SK-MEL-5 (cell line): ENCODE measurements at places on chromosomes 2 and 18. TPM values are rescaled to one million over a fixed set of nuclear protein-coding genes. Genes with fewer than 3 reads are reported as not detected.

SH3RF3 gene
- 0.32 and 0.35 TPM in 2 replicates for total RNA-seq

TCF23 gene
- total RNA-seq = not detected in 2 replicates

FBXO36 gene
- 0.45 and 0.67 TPM in 2 replicates for total RNA-seq

FBXO48 gene
- total RNA-seq = 0.83 and 1.2 TPM in 2 replicates

ARHGAP28 gene
- total RNA-seq = 1.1 and 1.8 TPM in 2 replicates

IAH1 gene
- 67.6 and 68.4 TPM in 2 replicates for total RNA-seq

SERPINB11 gene
- total RNA-seq = not detected in 2 replicates

NEMP2 gene
- total RNA-seq = 9.0 and 11.8 TPM in 2 replicates

LOXL3 gene
- total RNA-seq = 29.6 and 30.4 TPM in 2 replicates

RFX8 gene
- not detected in 2 replicates for total RNA-seq

DQX1 gene
- total RNA-seq = 0.16 and 0.21 TPM in 2 replicates

DNA sequence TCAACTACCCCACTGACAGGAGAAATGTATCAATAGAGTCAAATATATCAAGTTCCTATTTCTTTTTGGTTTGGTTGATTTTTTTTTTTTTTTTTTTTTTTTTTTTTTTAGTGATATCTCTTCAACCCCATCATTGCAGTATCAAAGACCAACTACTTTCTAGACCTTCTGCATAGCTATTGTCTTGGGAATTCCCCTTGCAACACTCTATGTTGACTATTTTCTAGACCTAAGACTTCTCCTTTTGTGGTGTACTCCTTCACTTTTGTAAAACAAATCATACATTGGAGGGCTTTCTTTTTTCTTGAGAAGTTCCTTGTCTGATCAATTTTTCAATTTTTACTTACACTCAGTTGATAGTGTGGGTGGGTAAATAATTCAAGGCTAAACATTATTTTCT lies 46.5 kb upstream of the NR4A2 start:
- DNase-seq = no peak

DNA sequence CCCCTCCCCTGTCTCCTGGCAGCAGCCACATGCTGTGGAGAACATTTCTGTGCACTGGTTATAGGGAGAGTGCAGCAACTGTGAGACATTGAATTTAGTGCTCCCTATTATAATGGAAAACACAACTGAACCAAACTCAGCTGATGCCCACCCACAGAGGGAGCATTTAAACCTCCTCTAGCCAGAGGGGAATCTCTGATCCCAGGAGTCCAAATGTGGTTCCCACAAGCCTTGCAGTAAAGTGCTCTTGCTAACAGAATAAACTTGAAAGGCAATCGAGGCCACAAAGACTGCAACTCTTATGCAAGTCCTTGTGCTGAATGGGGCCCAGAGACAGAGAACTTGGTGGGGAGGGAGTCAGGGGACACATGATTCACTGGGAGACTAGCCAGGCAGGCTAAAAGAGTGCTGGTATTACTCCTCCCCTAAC lies 638.8 kb upstream of the VRK2 start:
- DNase-seq = peak; percentile 97

GRCh38 chr2:142980246-142981068 lies 103.0 kb downstream of the KYNU start:
- DNase-seq = peak; percentile 55

GRCh38 chr2:217900010-217900779 lies 102.6 kb downstream of the TNS1 start:
- no peak for DNase-seq

GRCh38 chr2:192327576-192327975 lies 132.8 kb upstream of the TMEFF2 start:
- no peak for DNase-seq

GRCh38 chr2:64090264-64090663 lies 54.0 kb downstream of the PELI1 start:
- DNase-seq = no peak

GRCh38 chr2:127577973-127578372 lies 42.5 kb downstream of the MYO7B start:
- no peak for DNase-seq

DNA sequence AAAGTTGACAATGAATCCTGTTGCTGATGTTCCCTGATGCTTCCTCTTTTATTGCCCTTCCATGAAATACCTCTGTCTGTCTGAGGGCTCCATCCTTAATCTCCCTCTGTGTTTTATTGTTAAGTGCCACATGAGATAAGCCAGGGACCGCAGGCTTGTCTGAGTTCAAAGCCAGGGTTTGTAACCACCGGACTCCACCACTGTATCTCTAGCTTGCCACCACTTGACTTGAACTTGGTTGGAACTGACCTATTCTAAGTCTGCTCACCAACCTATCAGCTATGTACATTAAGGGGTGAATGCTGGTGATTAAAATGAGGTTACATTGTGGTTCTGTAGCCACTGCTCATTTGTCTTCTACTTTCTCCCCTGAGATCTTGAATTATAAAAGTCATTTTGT lies 328.5 kb upstream of the ZEB2 start:
- no peak for DNase-seq

DNA sequence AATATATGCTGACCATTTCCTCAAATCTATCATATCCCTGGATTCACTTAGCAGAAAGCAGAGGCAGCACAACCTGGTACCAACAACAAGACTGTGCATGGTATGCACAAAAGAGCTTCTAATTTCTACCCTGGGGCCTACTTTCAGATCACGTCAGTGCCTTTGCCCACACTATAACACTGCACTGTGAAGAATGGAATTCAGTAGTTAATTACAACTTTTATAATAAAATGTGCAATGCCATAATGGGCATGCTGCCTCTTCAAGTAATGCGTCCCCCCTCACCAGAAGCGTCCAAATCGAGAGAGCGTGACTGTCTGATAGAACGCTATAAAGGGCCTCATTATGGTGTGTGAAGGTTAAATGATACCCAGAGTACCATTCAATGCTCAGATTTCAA lies 328.1 kb upstream of the PKDCC start:
- DNase-seq = peak; percentile 99

GRCh38 chr18:56903686-56904085 lies 243.2 kb upstream of the BOD1L2 start:
- DNase-seq = no peak

GRCh38 chr2:166365803-166366420 lies 9.8 kb downstream of the SCN9A start:
- DNase-seq = no peak

DNA sequence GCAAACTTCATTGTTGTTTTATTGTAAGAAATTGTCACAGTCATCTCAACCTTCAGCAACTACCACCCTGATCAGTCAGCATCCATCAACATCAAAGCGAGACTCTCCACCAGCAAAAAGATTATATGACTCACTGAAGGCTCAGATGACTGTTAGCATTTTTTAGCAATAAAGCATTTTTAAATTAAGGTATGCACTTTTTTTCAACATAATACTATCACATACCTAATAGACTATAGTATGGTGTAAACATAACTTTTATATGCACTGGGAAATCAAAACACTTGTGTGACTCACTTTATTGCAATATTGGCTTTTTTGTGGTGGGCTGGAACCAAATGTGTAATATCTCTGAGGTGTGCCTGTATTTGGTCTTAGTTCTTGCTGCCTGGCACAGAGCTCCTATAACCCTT lies 15.6 kb downstream of the SCN1A start:
- no peak for DNase-seq

DNA sequence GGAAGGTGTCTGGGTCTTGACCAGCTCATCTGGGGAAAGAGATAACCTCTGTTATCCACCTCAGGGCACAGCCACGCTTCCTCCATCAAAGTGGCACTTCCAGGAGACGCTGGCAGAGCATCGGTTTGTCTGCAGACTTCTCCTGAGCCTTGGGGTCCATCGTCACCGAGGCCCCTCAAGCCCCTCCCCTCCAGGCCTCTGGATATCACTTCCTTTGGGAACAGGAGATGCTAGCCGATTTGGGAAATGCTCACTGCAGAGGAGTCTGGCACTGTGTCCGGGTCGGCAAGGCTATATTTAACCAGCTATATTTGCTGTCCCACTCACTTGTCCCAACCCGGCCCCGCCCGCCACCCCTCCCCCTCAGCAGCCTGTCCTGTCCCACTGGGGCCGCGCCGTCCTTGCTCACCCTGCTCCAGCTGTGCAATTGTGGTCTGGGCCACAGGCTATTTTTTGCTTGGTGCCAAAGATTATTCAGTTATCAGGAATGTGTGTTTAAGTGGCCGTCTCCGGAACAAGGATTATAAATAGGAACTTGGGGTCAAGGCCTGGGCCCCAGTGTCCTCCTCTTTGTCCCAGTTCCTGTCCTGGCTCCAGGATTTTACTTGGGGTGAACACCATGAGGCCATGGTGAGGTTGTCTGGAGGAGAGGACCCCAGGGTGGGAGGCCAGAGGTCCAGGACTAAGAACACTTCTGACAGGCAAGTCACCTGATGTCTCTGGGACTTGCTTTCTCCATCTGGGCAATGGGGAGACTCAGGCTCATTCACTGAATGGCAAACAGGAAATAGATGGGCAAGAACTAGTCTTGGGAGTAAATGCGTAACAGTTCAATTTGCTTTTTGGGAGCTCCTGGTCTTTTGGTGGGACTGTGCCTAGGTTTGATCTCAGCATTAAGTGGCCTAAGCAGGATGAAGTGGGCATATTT lies 263.6 kb downstream of the DYSF start:
- no peak for DNase-seq

GRCh38 chr2:50491541-50492476 lies 540.1 kb downstream of the NRXN1 start:
- DNase-seq = peak; percentile 57

DNA sequence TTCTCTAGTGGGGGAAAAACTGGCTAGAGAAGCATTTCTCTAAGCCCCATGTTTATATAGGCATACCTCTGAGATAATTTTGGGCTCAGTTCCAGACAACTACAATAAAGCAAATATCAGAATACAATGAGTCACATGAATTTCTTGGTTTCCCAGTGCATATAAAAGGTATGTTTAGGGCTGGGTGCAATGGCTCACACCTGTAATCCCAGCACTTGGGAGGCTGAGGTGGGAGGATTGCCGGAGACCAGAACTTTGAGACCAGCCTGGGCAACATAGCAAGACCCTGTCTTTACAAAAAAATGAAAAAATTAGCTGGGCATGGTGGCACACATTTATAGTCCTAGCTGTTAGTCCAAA lies 22.2 kb downstream of the TSN start:
- DNase-seq = no peak

- no peak for DNase-seq
These were observed 20.3 kb downstream of the MRPL19 start for GRCh38 chr2:75666911-75667310.

GRCh38 chr18:66682855-66683322 lies 79.0 kb upstream of the CDH19 start:
- DNase-seq = peak; percentile 50

DNA sequence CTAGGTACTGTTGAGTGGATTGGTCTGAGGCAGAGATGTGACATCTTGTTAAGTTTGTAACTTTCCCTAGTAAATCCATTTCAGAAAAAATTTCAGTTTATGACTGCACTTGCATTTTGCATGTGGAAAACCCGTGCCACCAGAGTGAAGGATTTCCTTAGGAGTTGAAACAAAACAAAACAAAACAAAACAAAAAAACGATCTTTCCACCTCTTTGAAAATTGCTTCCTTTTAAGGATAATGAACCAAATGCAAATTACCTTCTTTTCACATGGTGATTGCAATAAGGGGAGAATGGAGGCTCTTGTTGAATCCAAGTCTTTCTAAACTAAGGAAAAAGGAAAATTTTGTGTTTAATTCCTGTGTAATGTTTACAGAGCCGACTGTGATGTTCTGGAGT lies 43.2 kb downstream of the PHLPP1 start:
- DNase-seq = no peak

- no peak for DNase-seq
These were observed 85.6 kb downstream of the ABI2 start for GRCh38 chr2:203413796-203414195.
